ENCODE measurements at places on chromosomes 16 and 17.

GRCh38 chr17:72725433-72726068 is 366.9 kb downstream of the SLC39A11 start:
- peak; percentile 69 for DNase-seq
- no peaks in the 10 kb centered on the region for H3K36me3 ChIP-seq
- no peak overlapping the region for H3K4me3 ChIP-seq
- peaks cover 33% of the 10 kb centered on the region for H3K4me1 ChIP-seq
- no peaks in the 10 kb centered on the region for H3K27me3 ChIP-seq
- no peak overlapping the region for H3K27ac ChIP-seq

GRCh38 chr16:69867784-69868560 is 83.2 kb upstream of the CLEC18A start:
- H3K4me3 ChIP-seq, result no peak overlapping the region
- H3K27ac ChIP-seq, result no peak overlapping the region
- H3K27me3 ChIP-seq, result no peaks in the 10 kb centered on the region
- H3K36me3 ChIP-seq, result no peaks in the 10 kb centered on the region
- DNase-seq, result no peak
- H3K4me1 ChIP-seq, result no peaks in the 10 kb centered on the region

- no peak overlapping the region for H3K27ac ChIP-seq
Measured at GRCh38 chr16:89020068-89020924, 43.3 kb upstream of the CBFA2T3 start.

DNA sequence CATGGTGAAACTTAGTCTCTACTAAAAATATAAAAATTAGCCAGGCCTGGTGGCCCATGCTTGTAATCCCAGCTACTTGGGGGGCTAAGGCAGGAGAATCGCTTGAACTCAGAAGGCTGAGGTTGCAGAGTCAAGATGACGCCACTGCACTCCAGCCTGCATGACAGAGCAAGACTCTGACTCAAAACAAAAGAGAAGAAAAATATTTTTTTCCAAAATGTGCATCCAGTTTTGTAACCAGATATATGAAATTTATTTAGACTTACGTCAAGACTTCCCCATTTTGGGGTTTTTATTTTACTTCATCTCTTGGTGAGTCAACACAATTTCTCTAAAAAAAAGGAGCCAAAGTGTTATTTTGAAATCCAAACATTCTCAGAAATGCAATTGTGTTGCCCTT is 5.5 kb upstream of the TM4SF5 start:
- H3K27me3 ChIP-seq, result no peaks in the 10 kb centered on the region
- no peak overlapping the region for H3K4me3 ChIP-seq
- no peak for DNase-seq
- no peak overlapping the region for H3K27ac ChIP-seq

DNA sequence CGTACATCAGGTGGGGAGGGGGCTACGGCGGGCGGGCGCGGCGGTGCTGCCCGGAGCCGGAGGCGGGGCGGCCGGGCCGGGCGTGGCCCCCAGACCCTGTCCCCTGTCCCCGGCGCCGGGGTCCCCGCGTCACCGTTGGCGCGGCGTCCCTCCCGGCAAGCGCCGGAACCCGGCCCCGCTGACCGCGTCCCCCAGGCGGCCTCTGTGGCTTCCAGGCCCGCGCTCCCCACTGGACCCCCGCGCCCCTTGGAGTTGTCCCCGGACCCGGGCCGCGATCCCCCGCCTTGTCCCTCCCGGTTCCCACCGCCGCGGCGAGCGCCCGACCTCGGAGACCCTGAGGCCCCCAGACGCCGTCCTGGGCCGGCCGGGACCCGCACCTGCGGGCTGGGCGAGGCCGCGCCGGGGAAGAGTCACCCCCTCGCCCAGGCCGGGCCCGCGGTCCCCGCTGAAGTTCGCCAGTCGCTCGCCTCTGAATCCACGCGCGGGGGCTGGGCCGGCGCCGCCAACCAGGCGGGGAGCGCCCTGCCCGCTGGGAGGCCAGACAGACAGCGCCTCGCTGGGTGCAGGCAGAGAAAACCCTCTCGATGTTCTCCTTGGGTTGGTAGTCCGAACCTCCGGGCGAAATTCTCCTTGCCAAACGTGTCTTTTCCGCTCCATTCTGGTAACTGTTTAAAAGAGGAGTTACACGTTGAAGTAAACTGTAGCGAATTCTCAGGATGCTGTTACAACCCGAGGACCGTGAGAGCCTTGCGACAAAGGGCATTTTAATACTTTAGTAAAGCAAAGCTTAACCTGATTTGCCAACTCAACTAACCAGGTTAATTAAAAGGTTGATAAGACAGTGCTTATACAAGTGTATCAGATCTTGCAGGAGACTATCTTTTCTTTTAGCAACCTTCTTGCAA is 761 bp downstream of the GAN start:
- H3K27me3 ChIP-seq, result no peaks in the 10 kb centered on the region
- peaks cover 44% of the 10 kb centered on the region for H3K4me1 ChIP-seq
- H3K27ac ChIP-seq, result no peak overlapping the region
- DNase-seq, result peak; percentile 46
- H3K4me3 ChIP-seq, result peak overlapping the region; percentile 67
- no peaks in the 10 kb centered on the region for H3K36me3 ChIP-seq

DNA sequence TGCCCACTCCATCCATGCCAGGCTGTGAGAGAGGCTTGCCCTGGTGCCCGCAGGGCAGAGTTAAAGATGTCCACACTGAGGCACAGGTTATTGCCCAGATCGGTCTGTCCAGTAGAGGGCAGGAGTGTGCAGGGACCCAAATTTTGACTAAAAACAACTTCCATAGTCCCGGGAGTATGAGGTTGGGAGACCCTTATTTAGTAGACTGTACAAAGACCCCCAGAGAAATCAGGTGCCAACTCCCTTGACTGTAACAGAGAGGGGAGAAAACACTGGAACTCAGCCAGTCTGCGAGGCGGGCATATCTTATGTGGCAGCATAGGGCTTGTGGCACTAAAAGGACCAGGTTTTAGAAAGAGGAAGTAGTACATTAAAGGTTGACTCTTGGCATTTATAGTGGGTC is 43.4 kb downstream of the HNF1B start:
- no peak overlapping the region for H3K4me3 ChIP-seq
- no peaks in the 10 kb centered on the region for H3K36me3 ChIP-seq
- peaks cover 26% of the 10 kb centered on the region for H3K4me1 ChIP-seq

DNA sequence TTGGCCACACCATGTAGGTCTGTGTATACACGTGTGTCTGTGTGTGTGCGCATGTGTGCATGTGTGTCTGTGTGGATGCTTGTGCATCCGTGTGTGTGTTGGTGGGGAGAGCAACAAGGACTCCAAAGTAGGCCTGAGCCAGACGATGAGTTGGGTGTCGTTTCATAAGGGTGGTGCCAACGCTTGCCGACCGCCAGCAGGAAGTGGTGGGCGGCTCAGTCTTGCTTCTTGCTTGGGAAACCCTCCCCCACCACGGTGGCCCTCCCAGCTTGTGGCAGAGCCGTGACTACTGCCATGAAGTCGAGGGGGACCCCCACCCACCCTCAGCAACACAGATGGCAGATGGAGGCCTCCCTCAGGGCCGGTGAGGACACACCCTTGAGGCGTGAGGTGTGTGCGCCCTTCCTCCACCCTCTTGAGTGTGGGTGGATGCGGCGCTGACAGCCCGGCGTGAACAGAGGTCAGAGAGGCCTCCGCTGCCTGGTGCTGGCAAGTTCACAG is 17.5 kb downstream of the SBK1 start:
- peaks cover 14% of the 10 kb centered on the region for H3K27me3 ChIP-seq
- no peak for DNase-seq
- no peak overlapping the region for H3K27ac ChIP-seq
- no peaks in the 10 kb centered on the region for H3K36me3 ChIP-seq
- no peak overlapping the region for H3K4me3 ChIP-seq
- H3K4me1 ChIP-seq, result no peaks in the 10 kb centered on the region

DNA sequence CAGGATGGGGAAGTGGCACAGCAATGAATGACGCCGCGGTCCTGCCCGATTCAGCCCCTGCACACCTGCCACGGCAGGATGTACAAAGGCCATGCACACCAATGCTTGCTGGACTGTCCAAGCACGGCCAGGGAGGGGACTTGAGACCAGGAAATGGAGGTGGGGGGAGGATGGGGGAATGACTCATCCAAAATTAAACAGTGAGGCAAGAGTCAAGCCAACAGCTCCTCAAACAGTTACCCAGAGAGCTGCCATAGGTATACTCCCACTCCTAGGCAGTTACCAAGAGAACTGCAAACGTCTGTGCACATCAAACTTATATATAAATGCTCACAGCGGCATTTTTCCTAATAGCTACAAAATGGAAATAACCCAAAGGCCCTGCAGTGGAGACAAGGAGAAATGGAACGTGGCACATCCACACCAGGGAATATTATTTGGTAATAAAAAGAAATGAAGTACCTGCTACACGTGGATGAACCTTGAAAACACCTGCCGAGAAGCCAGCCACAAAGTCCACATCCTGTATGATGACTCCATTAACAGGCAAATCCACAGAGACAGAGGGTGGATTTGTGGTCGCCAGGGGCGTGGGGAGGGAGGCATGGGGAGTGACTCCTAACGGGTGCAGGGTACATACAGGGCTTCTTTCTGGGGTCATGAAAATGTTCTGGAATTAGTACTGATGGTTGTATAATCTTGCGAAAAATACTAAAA is 54.1 kb downstream of the VAC14 start:
- peak overlapping the region; percentile 98 for H3K27ac ChIP-seq
- H3K27me3 ChIP-seq, result no peaks in the 10 kb centered on the region
- peak; percentile 91 for DNase-seq

DNA sequence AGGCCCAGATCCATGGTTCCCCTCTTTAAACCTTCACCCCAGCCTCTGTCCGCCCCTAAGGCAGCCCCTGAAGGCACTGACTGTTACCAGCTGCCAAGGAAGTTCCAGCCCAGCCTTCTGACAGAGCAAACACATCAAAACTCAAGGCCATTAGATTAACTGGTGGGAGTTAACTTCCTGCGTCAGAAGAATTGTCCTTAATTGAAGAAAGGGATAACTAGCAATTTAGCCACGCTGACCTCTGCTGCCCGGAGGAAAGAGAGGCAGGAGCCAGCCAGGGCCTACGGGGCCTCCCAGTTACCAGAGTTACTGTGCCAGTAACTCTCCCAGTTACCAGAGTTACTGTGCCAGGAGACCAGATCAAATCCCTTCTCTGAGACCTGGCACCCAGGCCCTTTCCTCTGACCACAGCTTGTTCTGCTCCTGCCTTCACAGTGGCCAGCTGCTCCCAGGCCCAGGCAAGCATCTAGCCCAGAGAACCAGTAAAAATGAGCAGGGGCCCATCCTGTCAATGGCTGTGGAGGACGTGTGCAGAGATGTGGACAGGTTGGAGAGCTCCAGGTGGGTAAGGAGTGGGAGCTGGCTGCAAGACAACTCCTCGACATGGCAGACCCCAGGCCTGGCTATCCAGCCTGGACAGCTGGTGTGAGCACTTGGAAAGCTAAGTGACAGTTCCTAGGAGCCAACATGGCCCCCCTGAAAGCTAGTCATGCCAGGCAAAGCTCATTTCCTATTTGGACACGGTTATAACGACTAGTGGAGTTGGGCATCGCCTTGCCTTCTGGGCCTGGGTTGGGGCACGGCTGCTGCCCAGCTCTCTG is 2.8 kb upstream of the PITPNM3 start:
- no peaks in the 10 kb centered on the region for H3K36me3 ChIP-seq
- no peak overlapping the region for H3K27ac ChIP-seq
- H3K4me1 ChIP-seq, result peaks cover 22% of the 10 kb centered on the region
- DNase-seq, result no peak
- no peaks in the 10 kb centered on the region for H3K27me3 ChIP-seq
- H3K4me3 ChIP-seq, result no peak overlapping the region

GRCh38 chr16:31009894-31010584 is 399 bp downstream of the STX1B start:
- H3K36me3 ChIP-seq, result no peaks in the 10 kb centered on the region
- no peak overlapping the region for H3K4me3 ChIP-seq
- DNase-seq, result no peak
- H3K4me1 ChIP-seq, result peaks cover 10% of the 10 kb centered on the region
- peaks cover 20% of the 10 kb centered on the region for H3K27me3 ChIP-seq

DNA sequence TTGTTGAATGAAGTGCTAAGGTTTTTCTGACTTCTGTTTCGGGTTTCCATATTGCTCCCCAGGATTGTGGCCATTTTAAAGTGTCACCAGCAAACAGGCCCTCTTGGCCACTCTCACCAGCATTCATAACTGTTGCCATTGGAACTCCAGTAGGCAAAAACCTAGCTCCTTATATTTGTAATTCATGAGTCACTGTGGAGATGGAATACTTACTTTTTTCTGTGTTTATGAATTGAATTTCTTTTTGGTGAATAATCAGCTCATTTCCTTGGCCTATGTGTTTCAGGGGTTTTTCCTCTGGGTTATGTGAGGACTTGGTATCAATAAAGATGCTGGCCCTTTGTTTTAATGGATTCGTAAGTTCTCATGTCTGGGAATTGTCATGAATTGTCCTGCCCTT is 255.1 kb downstream of the SNX29 start:
- H3K4me3 ChIP-seq, result no peak overlapping the region
- no peak overlapping the region for H3K27ac ChIP-seq
- no peaks in the 10 kb centered on the region for H3K36me3 ChIP-seq
- H3K27me3 ChIP-seq, result no peaks in the 10 kb centered on the region
- peaks cover 8% of the 10 kb centered on the region for H3K4me1 ChIP-seq

- no peaks in the 10 kb centered on the region for H3K27me3 ChIP-seq
- H3K4me3 ChIP-seq, result no peak overlapping the region
- no peaks in the 10 kb centered on the region for H3K36me3 ChIP-seq
- DNase-seq, result no peak
- H3K27ac ChIP-seq, result no peak overlapping the region
Measured at GRCh38 chr16:55280587-55280986, 43.4 kb upstream of the IRX6 start.

GRCh38 chr17:63986821-63987220 is 11.3 kb upstream of the PRR29 start:
- peaks cover 14% of the 10 kb centered on the region for H3K27me3 ChIP-seq
- peaks cover 4% of the 10 kb centered on the region for H3K4me1 ChIP-seq
- H3K36me3 ChIP-seq, result no peaks in the 10 kb centered on the region
- no peak overlapping the region for H3K27ac ChIP-seq

- peak; percentile 75 for DNase-seq
- H3K27ac ChIP-seq, result peak overlapping the region; percentile 86
- H3K4me1 ChIP-seq, result peaks cover 55% of the 10 kb centered on the region
- no peak overlapping the region for H3K4me3 ChIP-seq
Measured at GRCh38 chr17:17921192-17922069, 50.8 kb downstream of the TOM1L2 start.

- no peaks in the 10 kb centered on the region for H3K36me3 ChIP-seq
- DNase-seq, result peak; percentile 59
- H3K27ac ChIP-seq, result no peak within 1 kb of the TSS
- H3K4me1 ChIP-seq, result peaks cover 43% of the 10 kb centered on the region
- H3K27me3 ChIP-seq, result no peaks in the 10 kb centered on the region
Measured at GRCh38 chr17:76868176-76868668, at the start of gene MGAT5B. TSS of gene MGAT5B (plus strand) at chr17:76868404. CDS start at chr17:76869030, 626 bp downstream.

DNA sequence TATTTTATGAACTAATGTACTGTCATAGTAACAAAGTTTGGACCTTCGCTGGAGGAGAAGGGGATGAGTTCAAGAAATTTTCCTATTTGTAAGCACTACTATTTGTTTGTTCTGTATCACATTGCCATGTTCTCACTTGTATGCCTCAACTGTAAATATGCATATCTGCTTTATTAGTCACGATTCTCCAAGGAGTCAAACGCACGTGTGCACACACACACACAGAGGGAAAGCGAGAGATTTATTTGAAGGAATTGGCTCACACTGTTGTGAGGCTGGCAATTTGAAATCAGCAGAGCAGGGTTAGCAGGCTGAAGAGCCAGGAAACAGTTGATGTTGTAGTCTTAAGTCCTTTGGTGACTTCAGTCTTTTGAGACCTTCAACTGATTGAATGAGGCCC is 24.9 kb upstream of the MYH2 start:
- no peaks in the 10 kb centered on the region for H3K36me3 ChIP-seq
- H3K4me1 ChIP-seq, result no peaks in the 10 kb centered on the region
- H3K27me3 ChIP-seq, result peaks cover 13% of the 10 kb centered on the region
- no peak overlapping the region for H3K4me3 ChIP-seq
- no peak for DNase-seq

GRCh38 chr16:14186007-14186794 is 115.1 kb downstream of the MRTFB start:
- H3K4me1 ChIP-seq, result peaks cover 24% of the 10 kb centered on the region
- H3K4me3 ChIP-seq, result no peak overlapping the region
- H3K27me3 ChIP-seq, result no peaks in the 10 kb centered on the region
- no peak overlapping the region for H3K27ac ChIP-seq
